ENCODE measurements at places on chromosomes 6 and 20.

GRCh38 chr6:40342723-40343122 lies 244.4 kb downstream of the LRFN2 start:
- DNase-seq: no peak

- peak; percentile 31 for DNase-seq
These were observed 23.2 kb downstream of the CTCFL start for GRCh38 chr20:57501461-57502335.

DNA sequence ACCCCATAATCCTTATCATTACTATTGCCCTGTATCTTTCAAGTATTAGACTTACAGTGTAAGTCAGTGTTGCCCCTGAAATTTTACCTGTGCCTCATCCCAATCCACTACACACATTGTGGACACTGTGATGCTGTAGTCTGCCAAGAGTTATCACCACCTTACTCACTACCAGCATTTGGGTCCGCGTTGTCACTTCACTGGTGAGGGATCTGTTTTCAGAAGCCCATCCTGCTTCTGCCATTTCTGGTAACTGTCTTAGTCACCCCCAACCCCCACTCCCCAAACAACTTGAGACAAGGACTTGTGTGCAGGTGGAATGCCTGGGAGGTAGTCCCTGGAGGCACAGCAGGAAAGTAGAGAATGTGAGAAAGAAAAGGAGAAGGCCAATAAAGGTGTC lies 6.0 kb upstream of the RAB44 start:
- DNase-seq: no peak

- DNase-seq: no peak
These were observed 507.9 kb downstream of the CDH26 start for GRCh38 chr20:60465993-60466686.

GRCh38 chr6:154937306-154938220 lies 57.6 kb upstream of the TIAM2 start:
- no peak for DNase-seq

DNA sequence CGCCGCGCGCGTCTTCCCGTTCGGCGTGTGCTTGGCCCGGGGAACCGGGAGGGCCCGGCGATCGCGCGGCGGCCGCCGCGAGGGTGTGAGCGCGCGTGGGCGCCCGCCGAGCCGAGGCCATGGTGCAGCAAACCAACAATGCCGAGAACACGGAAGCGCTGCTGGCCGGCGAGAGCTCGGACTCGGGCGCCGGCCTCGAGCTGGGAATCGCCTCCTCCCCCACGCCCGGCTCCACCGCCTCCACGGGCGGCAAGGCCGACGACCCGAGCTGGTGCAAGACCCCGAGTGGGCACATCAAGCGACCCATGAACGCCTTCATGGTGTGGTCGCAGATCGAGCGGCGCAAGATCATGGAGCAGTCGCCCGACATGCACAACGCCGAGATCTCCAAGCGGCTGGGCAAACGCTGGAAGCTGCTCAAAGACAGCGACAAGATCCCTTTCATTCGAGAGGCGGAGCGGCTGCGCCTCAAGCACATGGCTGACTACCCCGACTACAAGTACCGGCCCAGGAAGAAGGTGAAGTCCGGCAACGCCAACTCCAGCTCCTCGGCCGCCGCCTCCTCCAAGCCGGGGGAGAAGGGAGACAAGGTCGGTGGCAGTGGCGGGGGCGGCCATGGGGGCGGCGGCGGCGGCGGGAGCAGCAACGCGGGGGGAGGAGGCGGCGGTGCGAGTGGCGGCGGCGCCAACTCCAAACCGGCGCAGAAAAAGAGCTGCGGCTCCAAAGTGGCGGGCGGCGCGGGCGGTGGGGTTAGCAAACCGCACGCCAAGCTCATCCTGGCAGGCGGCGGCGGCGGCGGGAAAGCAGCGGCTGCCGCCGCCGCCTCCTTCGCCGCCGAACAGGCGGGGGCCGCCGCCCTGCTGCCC lies 1.1 kb downstream of the SOX4 start:
- DNase-seq: peak; percentile 51

- DNase-seq: no peak
These were observed 284.2 kb downstream of the LRFN2 start for GRCh38 chr6:40302856-40303454.

DNA sequence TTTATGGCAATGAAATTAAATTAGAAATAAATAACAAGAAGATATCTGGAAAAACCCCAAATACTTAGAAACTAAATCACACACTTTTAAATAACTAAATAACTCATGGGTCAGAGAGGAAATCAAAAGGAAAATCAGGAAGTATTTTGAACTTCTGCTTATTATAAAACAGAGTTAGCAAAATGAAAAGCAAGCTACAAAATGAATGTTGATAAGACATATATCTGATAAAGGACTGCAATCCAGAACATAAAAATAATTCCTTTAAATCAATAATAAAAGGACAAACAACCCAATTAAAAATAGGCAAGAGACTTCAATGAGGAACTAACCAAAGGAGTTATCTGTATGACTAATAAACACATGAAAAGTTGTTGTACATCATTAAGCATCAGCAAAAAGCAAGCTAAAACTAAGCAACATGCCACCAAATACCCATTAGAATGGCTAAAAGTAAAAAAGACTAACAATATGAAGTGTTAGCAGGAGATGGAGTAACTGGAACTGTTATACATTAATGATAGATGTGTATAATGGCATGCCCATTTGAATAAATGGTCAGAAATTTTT lies 38.9 kb upstream of the STMND1 start:
- DNase-seq: no peak

DNA sequence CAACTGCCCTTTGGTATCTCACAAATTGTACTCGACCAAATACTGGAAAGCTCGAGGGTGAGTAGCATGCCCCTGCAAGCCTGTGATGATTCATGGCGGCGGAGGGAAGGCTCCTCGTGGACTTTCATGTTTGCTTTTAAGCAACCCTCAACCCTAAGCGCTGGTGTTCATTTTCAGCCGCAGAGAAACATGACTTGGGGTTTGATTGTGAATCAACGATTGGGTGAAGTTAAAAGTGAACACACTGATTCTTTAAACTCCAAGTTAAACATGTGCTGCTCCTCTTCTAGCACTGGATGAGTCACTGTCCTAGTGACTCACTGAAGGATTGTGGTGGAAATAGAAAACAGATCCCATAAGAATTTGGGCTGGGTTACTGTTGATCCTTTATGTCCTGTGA lies 8.3 kb downstream of the CD109 start:
- DNase-seq: no peak

- DNase-seq: peak; percentile 54
These were observed 74.8 kb upstream of the PLCB4 start for GRCh38 chr20:8994045-8994444.

- DNase-seq: no peak
These were observed 222.7 kb upstream of the FOXA2 start for GRCh38 chr20:22807045-22807444.

DNA sequence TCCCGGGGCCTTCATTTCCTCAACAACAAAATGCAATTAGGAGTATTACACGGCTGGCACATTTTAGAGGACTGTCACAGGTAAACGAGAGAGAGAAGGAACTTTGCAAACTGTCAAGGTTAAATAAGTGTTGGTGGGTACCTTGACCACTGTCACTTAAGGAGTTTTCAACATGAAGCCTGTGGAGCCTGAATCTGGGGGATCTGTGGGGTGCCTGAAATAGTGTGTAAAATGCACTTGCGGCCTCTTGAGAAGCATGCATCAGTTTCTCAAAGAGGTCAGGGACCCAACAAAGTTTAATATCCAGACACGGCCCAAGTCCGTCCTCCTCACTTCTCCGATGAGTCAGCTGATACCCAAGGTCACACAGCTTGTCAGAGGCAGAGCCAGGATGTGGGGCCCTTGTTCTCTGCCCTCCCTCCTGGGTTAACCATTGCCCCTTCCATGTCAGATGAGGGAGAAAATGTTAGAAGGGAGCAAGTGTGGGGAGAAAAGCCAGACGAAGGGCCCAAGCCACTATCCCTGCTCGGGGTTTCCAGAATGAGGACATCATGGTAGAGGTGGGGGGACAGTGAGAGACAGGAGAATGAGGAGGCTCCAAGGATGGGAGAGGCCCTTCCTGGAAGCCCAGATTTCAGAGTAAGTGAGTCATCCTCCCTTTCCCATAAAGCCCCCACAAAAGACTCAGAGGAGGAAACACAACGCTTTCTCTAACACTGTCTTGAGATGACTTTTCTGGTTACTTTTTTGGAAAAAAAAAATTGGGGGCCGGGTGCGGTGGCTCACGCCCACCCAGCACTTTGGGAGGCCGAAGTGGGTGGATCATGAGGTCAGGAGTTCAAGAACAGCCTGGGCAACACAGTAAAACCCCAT lies 42.2 kb downstream of the C6orf132 start:
- DNase-seq: no peak

DNA sequence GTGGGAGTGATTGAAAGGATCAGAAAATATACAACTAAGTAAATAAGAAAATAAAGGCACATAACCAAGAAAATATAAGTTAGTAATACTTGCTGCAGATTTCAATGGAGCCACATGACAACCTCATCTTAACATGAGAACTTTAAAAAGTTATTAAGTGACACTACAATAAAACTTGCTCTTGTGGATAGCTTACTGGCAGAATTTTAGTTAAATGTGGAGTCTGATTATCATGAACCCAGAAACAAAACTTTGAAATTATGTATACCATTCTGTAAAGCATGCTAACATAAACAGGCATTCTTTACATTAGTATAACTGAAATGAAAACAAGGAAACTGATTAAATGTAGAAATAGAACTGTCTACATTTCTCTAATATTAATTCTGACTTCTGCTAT lies 220.9 kb downstream of the RFPL4B start:
- no peak for DNase-seq

DNA sequence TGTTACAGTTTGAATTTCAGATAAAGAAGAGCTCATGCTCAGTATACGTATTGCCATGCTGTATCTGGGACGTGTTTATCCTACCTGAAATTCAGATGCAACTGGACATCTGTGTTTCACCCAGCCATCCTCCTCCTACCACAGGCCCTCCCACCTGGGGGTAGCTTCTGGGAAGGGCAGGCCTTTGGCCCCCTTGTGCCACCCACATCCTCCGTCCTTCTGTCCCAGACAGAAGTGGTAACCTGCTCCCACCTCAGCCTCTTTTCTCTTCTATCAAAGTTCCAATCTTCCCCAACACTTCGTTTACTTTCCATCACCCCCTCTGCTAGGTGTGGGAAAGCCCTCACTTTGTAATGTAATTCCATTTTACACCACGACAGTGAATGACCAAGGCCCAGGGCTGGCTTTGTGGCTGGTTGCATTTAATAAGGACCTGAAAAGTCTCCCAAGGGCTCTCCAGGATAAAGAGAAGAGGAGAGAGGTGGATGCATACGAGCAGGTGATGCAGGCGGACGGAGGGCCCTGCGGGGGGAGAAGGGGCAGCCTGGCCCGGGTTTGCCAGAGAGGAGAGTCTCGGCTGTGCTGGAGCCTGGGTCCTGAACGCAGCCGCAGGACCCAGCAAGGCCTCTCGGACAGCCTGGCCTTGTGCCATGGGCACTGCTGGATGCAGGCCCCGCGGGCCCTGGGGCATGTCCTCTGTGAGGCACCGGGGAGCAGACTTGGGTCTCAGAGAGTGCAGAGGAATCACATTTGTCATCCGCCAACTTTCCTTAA lies 98.4 kb downstream of the PSMB1 start:
- DNase-seq: no peak

- peak; percentile 99 for DNase-seq
These were observed 129.2 kb downstream of the HFE start for GRCh38 chr6:26216359-26216885.
